Osteocyte (in vitro differentiated cells): ENCODE measurements at places on chromosomes 1 and 21. TPM values are rescaled to one million over a fixed set of nuclear protein-coding genes. Genes with fewer than 3 reads are reported as not detected.
A peak's percentile ranks its signal among the peaks of the same experiment; 100 is the strongest.

GRCh38 chr1:110209715-110210603 is at the start of gene KCNC4:
Gene KCNC4, plus strand, starts transcription at chr1:110210314. Its CDS starts 1,186 bp downstream, at chr1:110211500.
- peaks cover 15% of the 10 kb centered on the region for H3K4me1 ChIP-seq
- H3K36me3 ChIP-seq: no peaks in the 10 kb centered on the region
- DNase-seq: no peak
- H3K27ac ChIP-seq: peak within 1 kb of the TSS; percentile 10

DNA sequence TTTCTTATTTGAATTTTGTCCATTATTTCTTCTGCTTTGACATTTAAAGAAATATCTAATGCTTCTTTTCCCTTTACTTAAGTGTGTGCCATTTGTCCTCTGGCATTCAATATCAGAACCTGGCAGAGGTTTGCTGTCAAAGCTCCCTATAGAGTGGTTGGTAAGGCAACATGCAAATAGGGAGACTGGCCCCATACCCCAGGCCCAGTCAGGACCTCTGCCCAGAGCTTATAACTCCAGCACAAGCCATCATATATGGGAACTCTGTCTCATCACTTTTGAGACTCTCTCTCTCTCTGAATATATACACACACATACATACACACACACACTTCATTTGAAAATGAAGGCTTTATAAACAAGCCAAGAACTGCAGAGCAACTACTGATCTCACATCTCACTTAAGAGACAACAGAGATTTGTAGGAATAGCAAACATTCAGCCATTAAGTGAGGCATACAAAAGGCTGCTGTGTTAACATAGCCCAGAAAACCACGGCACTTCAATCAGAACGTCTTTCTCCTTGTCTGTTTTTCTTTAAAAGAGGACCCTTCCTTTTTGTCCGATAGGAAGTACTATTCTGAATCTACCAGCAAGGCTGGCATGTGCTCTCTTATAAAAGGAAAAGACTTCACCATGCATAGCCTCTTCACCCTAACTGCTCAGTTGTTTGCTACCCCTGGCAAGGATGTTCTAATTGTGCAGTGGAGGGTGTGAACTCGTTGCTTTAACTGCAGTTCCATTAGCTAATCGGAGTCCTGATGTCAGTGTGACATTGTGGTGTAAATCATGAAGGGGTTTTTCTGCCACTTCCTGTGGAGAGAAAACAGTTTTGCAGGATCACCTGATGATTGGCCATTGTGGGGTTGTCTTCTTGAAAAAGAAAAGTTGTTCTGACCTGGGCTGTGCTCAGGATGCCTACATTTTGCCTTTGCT is 101.7 kb downstream of the NR5A2 start:
- no peaks in the 10 kb centered on the region for H3K4me1 ChIP-seq
- no peak for DNase-seq
- no peak overlapping the region for H3K4me3 ChIP-seq

- H3K36me3 ChIP-seq: no peaks in the 10 kb centered on the region
- no peak overlapping the region for H3K27ac ChIP-seq
- DNase-seq: no peak
- no peak overlapping the region for H3K4me3 ChIP-seq
- H3K4me1 ChIP-seq: peaks cover 59% of the 10 kb centered on the region
- no peaks in the 10 kb centered on the region for H3K27me3 ChIP-seq
These were observed 4.1 kb upstream of the AHCYL1 start for GRCh38 chr1:109980324-109981003.

GRCh38 chr1:168148916-168149315 is 12.2 kb upstream of the GPR161 start:
- peaks cover 8% of the 10 kb centered on the region for H3K4me1 ChIP-seq
- H3K27me3 ChIP-seq: no peaks in the 10 kb centered on the region
- H3K36me3 ChIP-seq: no peaks in the 10 kb centered on the region
- H3K27ac ChIP-seq: no peak overlapping the region
- DNase-seq: no peak
- no peak overlapping the region for H3K4me3 ChIP-seq

DNA sequence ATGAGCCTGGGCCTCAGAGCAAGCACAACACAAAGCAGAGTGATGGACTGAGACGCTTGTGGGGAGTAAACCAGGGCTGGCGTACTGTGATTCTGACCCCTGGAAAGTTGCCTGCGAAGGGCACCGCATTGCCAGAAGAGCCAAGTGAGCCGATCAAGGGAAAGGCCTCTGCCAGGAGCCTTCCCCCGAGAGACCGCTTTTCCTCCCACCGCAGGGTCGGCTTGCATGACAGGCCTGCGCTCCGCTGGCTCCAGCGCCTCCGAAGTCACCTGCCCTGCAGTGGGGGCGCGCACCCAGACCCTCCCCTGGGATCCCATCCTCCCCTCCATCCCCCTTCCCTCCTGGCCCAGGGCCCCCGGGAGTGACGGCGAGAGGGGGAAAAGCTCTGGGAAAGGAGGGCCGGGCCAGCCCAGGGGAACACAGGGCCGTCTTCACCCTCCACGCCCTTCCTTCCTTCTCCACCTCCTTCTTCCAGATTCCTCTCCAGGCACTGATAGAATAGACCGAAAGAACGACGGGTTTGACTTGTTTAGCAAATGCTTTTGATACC is 165.0 kb downstream of the TRIM33 start:
- H3K27ac ChIP-seq: peak overlapping the region; percentile 90
- H3K4me3 ChIP-seq: peak overlapping the region; percentile 80
- H3K36me3 ChIP-seq: no peaks in the 10 kb centered on the region
- H3K4me1 ChIP-seq: peaks cover 26% of the 10 kb centered on the region
- H3K27me3 ChIP-seq: peaks cover 9% of the 10 kb centered on the region

DNA sequence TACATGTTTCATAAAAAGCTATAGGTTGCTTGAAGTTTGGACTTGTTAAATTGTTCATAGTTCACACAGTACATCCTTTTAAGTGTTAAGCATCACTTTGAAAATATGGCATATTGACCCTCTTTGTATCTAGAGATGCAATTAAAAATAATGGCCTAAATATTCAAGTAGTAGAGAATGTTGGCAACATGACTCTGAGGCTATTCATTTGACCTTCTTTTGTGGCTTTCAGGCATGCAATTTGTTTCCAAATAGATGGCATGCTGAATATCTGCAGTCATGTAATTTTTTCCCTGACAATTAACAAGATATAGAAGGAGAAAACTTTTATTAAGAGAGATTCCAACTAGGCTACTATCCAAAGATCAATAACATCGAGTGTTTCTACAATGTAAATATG is 230.5 kb upstream of the ZRANB2 start:
- no peaks in the 10 kb centered on the region for H3K4me1 ChIP-seq
- no peaks in the 10 kb centered on the region for H3K27me3 ChIP-seq
- no peak overlapping the region for H3K27ac ChIP-seq

DNA sequence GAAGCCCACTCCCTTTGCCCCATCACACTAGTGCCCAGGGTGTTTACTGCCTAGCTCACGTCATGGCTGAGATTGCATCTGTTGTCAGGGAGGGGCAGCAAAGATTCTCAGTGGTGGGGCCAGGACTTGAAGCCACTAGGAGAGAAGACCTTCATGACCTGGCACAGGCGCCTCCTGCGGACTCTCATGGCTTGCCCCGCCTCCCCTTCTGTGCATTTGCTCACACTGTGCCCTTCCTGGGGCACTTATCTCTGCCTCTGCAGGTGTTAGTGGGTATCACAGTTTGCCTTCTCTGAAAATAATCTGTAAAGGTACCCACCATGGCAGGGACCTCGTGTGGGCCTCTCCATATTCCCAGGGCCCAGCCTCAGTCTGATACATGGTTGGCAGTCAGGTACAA is 20.1 kb downstream of the PTPRU start:
- peaks cover 23% of the 10 kb centered on the region for H3K4me1 ChIP-seq
- peaks cover 4% of the 10 kb centered on the region for H3K27me3 ChIP-seq
- no peak for DNase-seq
- no peak overlapping the region for H3K27ac ChIP-seq
- no peak overlapping the region for H3K4me3 ChIP-seq

DNA sequence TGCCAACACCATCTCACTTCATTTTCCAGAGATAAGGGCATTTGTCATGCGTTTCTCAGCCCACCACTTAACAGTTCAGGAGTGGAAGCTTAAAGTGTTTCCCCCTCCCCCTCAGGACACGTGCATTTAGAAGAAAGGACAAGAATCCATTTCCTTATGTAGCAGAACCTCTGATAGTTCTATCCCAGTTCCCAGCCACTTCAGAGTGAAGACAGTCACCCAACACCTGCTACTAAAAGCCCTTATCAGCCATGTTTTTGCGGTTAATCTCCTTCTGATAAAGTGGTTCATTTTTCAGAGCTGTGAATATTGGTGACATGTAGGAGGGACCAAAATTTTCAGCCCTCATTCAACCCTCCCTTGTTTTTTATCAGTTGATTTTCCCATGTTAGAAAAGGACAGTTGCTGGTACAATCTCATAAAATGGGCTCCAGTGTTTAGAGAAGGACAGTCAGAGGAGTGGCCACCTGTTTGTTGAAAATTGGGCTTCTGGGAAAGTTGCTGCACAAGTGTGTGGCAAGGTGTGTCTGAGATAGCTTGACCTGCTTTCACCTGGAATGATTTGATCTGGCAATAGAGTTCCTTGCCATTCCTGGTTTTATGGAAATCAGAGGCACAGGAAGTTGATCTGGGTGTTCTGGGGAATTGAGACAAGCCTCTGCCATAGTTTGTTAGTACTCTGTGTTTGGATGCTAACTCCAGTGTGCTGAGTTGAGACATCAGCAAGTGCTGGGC is 114.0 kb downstream of the PPP1R12B start:
- H3K27me3 ChIP-seq: no peaks in the 10 kb centered on the region
- peaks cover 30% of the 10 kb centered on the region for H3K4me1 ChIP-seq
- H3K36me3 ChIP-seq: no peaks in the 10 kb centered on the region
- H3K4me3 ChIP-seq: no peak overlapping the region

GRCh38 chr1:74811436-74812179 is 78.7 kb downstream of the TYW3 start:
- H3K27ac ChIP-seq: no peak overlapping the region
- DNase-seq: no peak

- DNase-seq: no peak
- H3K27me3 ChIP-seq: no peaks in the 10 kb centered on the region
- peaks cover 2% of the 10 kb centered on the region for H3K4me1 ChIP-seq
- H3K4me3 ChIP-seq: no peak overlapping the region
- no peaks in the 10 kb centered on the region for H3K36me3 ChIP-seq
- no peak overlapping the region for H3K27ac ChIP-seq
These were observed 179.1 kb downstream of the FASLG start for GRCh38 chr1:172837816-172838679.

DNA sequence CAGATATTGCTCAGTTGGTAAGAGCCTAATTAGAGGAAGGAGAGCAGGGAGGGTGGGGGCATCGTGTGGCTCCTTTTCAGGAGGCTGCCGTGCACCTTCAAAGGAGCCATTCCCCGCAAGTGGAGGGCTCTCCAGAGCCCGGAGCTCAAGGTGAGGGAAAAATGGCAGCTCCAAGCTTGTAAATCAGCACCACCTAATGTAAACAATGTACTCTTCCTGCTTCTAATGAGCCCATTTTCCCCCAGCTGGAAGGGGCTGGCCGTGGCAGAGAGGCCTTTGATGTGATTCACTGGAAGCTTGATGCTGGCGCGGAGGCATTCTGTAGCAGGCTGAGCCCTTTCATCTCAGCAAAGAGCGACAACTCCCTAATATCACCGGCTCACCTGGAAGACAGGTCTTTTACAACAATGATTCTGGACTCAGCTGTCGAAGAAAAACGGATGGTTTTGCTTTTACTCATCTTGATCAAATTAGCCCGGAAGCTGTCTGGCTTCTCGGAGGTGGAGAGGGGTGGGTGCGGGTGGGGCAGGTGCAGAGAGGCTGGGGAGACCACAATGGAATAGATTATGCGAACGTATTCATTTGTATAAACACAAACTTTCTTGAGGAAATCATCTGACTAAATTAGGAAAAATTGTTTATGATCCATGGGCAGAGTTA is 112.5 kb downstream of the RRAGC start:
- H3K4me1 ChIP-seq: peaks cover 14% of the 10 kb centered on the region
- H3K27me3 ChIP-seq: peaks cover 10% of the 10 kb centered on the region
- no peaks in the 10 kb centered on the region for H3K36me3 ChIP-seq
- no peak overlapping the region for H3K27ac ChIP-seq
- H3K4me3 ChIP-seq: no peak overlapping the region
- no peak for DNase-seq

DNA sequence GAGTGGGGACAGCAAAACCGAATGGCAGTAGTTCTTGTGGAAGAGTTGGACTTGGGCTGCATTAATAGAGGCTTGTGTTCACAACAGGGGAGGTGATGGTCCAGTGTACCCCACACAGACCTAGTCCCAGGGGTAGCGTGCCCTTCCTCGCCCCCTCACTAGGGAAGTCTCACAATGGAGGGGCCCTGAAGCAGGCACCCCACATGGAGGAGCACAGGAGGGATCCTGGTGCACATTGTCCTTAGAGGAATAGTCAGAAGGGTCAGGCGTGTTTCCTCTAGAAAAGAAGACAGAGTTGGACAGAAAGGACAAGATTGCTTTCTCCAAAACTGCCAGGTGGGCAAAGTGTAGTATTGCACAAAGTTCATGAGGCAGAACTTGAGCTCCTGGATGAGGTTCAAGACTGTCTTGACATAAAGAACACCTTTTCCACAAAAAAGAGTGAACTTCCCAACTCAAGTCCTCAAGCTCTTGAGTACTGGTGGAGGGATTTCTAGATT is 23.3 kb downstream of the ETNK2 start:
- H3K4me1 ChIP-seq: peaks cover 36% of the 10 kb centered on the region
- H3K27me3 ChIP-seq: no peaks in the 10 kb centered on the region
- no peak overlapping the region for H3K4me3 ChIP-seq

DNA sequence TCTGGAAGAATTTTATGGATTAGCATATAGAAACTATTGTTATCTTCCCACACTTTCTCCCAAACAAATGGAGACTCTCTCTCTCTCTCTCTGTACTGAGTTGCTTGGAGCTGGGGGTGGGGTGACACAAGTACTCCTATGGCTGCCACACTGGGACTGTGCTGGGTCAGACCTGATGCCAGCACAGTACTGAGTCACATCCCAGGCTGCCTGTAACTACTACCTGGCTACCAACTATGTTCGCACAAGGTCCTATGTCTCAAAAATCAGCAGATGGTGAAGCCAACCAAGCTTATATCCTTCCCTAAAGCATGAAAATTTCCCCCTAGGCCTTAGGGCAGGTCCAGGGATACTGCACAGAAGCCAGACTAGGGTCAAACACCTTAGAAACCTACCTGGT is 66.6 kb downstream of the FAF1 start:
- no peaks in the 10 kb centered on the region for H3K27me3 ChIP-seq
- no peak overlapping the region for H3K4me3 ChIP-seq
- H3K4me1 ChIP-seq: no peaks in the 10 kb centered on the region
- no peak overlapping the region for H3K27ac ChIP-seq
- peaks cover 8% of the 10 kb centered on the region for H3K36me3 ChIP-seq

DNA sequence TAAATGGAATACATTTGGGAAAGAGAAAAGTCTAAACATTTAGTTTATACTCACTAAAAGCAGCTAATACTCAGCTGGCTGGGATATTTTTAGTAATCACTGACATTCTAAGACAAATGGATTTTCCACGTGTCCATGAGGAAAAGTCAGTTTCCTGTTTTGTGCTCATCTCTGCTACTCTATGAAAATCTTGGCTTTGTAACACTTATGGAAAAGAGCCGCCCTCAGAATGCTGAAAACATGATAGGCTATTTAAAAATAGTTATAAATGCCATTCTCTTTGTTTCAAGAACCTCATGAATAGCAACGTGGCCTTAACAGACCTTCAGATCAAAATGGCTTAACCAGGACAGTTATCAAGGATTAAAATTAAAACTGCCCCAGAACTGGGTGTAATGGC is 29.9 kb downstream of the MRAP start:
- H3K4me3 ChIP-seq: no peak overlapping the region
- DNase-seq: no peak
- no peaks in the 10 kb centered on the region for H3K4me1 ChIP-seq
- no peak overlapping the region for H3K27ac ChIP-seq
- H3K36me3 ChIP-seq: peaks cover 77% of the 10 kb centered on the region

Gene TLCD4
- total RNA-seq: 0.43 and 0.57 TPM in 2 replicates

Gene RNU1-3
- 2,650 and 2,859 TPM in 2 replicates for total RNA-seq

Gene EXOSC10
- total RNA-seq: 66.1 and 66.3 TPM in 2 replicates

Gene G0S2
- 0.40 TPM in 1 of 2 replicates, not detected in the other for total RNA-seq

Gene NBPF6
- not detected in 2 replicates for total RNA-seq

Gene CNN3
- 223 and 238 TPM in 2 replicates for total RNA-seq

Gene CELA2B
- total RNA-seq: not detected in 2 replicates

Gene A3GALT2
- total RNA-seq: 0.35 TPM in 1 of 2 replicates, not detected in the other
